Islet precursor cell (in vitro differentiated cells): ENCODE measurements at places on chromosomes 1 and 21.

DNA sequence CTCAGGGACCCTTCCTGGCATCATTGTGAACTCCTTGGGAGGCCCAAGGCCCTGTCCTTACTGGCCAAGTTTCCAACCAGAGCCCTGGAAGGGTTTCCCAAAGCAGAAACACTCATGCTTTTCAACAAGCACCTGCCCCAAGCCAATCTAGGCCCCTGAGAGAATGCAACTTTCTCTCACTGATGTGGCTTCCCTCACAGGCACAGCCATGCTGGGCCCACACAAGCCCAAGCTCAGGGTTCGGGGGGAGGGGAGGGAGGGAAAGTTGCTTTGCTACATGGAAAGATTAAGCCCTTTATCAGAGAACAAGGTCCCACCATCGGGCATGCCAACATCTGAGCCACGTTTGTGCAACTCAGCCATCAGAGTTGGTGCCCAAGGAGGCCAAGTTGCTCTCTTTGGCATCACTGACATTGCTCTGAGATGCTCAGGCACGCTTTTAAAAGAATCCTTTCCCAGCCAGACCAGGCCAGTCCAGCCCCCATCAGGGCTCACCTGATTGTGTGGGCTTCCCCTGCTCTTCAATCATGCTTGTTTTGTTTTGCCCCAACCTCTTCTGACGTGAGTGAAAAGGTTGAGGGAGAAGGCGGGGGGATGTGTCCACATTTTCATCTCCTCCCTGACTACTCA, 43.5 kb downstream of the RIMS3 start:
- no peak for DNase-seq

DNA sequence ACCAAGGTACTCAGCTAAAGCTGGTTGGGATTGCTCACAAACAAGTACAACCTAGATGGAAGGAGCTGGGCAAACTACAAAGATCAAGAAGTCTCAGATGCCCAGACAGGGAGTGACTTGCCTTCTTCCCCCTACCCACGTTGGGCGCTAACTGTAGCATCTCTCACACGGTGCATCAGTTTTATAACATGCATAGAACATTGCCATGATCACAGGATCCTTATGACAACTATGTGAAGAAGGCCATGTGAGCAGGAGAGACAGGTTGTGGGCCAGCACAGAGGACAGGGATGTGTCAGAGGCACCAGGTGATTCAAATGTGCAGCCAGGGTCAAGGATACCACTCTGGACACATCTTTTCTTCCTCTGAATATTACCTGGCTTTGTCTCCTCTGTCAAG, 28.3 kb upstream of the CYP4B1 start:
- DNase-seq, result peak; percentile 26

DNA sequence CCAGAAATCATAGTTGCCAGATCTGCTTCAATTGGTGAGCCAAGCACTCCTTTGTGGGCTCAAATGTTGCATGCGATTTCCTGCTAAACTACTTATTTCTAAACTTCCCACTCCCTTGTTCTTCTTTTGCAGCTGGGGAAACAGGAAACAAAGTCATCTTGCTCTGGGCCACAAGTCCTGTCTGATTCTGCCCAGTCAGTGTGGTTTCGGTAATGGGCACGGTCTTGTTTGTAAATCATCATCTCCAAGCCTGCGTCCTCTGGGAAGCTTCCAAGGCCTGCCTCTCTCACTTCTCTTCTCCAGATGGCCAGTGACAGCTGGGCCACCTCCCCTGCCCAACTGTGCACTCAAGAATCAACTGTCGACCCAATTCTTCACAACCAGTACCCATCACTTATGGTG, 4.4 kb downstream of the S100A8 start:
- DNase-seq, result peak; percentile 18

- no peak for DNase-seq
These were observed 1.1 kb upstream of the KCNT2 start for GRCh38 chr1:196609370-196609737.

DNA sequence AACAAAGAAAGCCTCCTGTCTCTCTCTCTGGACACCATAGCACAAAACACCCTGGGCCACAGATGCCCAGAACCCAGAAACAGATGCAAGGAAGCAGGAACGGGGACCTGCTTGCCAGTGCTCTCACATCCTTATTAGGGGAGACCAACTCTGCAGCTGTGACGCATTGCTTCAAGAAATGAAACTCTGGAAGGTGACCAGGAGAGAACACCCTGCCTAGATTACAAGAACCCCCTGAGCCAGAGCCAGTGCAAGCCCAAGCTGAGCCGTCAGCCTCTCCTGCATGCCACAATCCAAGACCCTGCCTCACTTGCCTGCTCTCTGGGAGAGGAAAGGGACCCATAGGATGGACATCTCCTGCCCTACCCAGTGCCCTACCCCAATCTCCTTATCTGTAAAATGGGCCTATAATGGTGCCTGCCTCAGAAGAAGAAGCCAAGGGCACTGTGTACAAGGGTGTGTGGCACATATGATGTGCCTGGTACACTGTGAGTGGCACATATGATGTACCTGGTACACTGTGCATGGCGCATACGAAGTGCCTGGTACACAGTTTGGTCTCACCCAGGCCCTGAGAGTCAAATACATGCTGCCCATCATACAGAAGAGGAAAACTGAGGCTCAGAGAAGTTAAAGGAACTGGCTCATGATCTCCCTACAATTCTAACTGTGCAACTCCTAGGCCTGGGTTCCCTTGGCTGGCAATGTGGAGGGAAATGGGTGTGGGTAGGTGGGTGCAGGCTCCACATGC, 16.8 kb upstream of the FAM131C start:
- no peak for DNase-seq

DNA sequence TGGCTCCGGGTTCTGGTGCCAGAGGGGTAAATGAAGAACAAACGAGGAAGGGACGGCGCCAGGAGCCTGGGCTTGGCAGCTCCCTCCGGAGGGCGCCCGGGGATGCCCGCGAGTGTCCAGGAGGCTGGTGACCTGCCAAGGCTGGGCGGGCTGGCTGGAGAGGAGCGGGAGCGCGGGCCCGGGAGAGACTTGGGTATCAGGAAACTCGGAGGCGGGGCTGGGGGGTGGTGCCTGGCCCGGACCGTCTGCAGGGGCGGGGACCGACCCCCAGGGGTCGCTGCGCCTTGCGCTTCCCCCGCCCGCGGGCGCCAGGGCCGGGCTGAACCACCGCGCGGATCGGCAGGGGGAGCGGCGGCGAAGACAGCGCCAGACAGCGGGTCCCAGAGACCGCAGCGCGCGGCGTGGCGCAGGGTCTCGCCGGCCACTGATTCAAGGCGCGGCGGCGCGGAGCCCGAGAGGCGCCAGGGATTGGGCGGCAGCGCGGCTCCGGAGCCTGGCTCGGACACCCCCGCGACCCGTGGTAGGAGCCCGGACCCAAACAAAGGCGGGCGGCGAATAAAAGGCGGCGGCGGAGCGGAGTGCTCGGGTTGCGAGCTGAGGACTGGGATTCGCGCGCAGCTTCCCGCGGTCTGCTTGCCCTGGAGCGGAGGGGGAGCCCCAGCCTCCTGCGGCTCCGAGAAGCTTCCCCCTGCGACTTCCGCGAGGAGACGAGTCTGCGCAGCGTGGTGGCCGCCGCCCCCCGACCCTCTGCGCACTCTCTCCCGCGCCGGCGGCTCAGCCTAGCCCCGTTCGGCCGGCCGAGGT, at the start of gene DISP3:
TSS of gene DISP3 (plus strand) at position 585 of the 804 bp plus-strand sequence. CDS start 21,838 bp downstream, outside the sequence.
- peak; percentile 88 for DNase-seq
